DMS79 (cell line): ENCODE measurements at places on chromosomes 13 and 19.
A peak's percentile ranks its signal among the peaks of the same experiment; 100 is the strongest.

GRCh38 chr13:97030705-97031452 is 36.6 kb upstream of the OXGR1 start:
- no peak for DNase-seq

- DNase-seq = no peak
Observed at GRCh38 chr19:13260883-13261653, 110.9 kb downstream of the IER2 start.

DNA sequence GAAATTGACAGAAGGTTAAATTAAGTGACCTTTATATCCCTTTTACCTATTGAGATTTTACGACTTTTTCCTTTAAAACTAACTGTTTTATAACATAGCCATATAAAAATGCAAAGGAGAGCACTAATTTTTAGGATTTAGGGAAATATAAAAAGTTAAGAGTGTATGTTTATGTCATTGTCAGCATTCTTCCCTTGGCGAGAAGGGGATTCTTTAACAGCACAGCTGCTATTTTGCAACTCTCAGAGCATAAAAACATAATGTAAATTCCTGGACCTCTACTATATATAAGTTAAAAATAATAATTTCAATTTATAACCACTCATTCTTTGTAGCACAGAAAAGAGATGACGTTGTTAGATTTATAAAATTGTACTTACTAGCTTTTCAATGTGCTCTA is 363.2 kb downstream of the DACH1 start:
- no peak for DNase-seq

GRCh38 chr13:81381560-81381959 is 1040.6 kb upstream of the SPRY2 start:
- no peak for DNase-seq

DNA sequence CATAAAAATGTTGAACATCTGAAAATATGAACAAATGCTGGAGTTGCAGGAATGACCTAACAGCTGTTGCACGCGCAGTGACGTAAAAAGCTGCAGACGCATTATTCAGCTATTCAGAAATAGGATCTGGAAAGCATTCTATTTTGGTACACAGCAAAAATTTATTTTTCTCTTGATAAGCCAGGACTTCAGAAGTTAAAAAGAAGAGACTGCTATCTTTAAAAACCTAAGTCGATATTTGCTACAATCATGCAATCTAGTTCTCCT is 36.9 kb upstream of the STARD13 start:
- no peak for DNase-seq

DNA sequence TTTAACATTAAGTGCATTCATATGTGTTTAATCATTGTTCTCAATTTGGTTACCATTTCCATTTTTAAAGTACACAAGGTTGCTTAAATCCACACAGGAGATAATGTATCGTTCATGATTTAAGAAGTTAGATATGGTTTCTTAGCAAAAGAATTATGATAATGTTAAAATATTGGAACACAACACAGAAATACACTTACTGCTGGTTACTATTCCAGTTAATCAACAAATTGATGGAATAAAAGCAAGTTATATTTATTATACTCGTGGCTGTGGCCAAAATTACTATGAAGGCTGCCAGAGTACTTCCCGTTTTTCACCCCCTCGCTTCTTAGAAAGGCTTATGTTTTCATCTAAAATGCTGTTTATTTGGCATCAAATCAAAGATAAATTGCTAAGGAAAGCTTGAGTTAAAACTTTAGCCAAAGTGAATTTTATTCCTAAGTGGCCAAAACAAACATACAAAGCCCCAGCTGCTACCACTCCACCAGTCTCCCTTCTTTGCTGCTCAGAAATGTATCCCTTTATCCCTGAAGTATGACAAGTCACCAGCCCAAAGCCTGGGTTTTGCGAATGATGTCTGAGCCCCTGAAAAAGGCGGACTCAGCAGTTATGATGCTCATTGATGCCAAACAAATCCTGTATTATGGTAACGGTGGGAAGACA is 27.7 kb downstream of the LCP1 start:
- peak; percentile 72 for DNase-seq

DNA sequence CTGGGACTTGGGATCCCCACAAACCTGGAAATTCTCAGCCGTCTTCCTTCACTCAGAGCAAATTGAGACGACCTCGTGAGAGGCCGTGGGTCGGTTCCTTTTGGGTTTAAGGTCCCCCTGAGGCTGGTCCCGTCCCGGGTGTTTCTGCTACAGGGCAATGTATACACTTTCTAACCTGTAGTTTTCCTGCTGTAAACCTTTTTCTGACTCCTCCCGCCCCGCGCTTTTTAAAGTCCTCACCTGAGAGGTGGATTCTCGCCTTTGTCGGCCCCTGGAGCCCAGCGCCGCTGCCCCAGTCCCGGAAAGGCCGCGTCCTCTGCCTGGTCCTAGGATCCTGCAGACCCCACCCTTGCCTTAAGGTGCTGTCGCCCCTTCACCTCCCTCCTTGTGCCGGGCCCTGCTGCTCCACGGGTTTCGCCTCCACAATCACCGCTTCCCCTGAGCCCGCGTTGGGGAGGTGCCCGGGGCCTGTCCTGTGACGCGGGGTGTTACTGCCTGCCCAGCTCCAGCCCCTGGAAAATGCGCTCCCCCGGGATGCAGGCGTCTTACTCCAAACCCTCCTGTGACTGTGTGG is 391 bp downstream of the ZNF761 start:
- peak; percentile 1 for DNase-seq

- no peak for DNase-seq
Observed at GRCh38 chr19:33819506-33819879, 22.8 kb downstream of the KCTD15 start.

- no peak for DNase-seq
Observed at GRCh38 chr19:28874742-28875141, 338.2 kb downstream of the UQCRFS1 start.

DNA sequence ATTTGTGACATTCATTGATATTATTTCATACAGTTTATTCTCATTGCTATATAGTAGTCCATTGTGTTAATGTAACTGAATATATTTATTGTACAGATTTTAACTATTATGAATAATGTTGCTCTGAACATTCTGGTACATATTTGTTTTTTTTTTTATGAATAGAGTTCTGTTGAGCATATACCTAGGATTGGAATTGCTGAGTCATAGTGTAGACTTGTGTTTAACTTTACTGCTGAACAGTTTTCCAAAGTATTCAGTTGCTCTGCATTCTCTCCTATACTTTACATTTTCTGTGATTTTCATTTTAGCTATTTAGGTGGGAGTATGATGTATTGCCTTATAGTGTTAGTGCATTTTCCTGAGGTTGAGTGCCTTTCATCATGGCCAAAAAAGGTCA is 97.5 kb downstream of the MAB21L1 start:
- no peak for DNase-seq

- peak; percentile 89 for DNase-seq
Observed at GRCh38 chr19:58182989-58183816, at the start of gene ZNF274. Gene ZNF274 (plus strand): TSS chr19:58183061. CDS start chr19:58183966, 905 bp downstream.

DNA sequence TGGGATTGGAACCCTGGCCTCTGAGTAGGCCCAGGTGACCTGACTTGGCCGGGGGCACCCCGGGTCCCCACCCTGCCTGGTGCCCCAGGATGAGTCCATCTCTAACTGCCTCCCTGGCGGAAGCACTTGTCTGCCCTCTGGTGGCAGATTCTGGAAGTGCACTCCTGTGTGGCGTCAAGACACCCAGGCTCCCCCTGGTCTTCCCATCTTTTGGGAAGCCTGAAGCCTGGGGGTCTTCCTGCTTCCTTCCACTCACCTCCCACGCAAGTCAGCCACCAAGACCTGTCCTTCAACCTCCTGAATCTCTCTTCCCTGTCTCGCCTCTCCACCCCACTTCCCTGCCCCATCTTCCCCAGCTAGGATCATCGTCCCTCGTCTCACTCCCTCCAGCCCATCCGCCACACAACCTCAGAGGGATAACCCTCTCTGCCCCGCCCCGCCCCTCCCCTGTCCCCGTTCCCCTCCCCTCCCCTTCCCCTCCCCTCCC is 7.4 kb downstream of the RABAC1 start:
- peak; percentile 24 for DNase-seq

GRCh38 chr19:46721269-46722003 is 4.5 kb upstream of the PRKD2 start:
- no peak for DNase-seq

- DNase-seq = no peak
Observed at GRCh38 chr13:108093616-108094015, 121.7 kb downstream of the LIG4 start.

DNA sequence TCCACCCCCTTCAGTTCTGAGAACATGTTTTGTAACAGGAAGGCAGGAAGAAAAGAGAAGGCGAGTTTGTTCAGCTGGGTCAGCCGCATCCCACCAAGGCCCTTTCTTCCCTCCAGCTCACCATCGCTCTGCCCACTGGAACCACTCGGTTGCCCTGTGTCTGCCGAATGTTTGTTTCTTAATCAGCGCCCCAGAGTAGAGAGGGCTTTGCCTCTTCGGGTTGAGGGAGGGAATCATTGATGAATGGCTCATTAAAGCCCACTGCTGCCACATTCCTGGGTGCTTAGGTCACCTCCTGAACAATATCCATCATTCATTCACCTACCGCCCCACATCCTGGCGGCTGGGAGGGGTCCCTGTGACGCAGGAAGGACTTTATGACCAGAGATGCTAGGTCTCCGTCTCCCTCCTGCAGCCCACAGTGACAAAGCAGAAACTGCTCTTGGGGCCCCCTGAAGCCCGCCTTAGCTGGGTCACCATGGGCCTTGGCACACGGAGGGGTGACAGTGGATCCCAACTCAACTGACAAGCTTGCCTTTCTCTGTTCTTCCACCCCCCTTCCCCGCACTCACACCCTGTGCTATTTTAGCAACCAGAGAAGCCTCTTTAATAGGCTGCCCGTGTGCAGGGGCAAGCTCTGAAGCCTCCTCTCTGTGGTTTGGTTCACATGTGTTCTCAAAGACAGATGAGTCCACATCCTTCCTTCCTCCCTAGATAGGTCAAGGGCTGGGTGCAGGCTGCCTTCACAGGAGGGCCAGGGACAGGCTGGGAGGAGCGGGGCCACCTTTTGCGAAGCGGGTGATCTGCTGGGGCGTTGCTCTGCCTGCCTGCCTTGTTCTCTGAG is 46.2 kb downstream of the ACTN4 start:
- DNase-seq = no peak

GRCh38 chr13:78650717-78651083 is 8.3 kb downstream of the OBI1 start:
- no peak for DNase-seq

- DNase-seq = no peak
Observed at GRCh38 chr13:35514801-35515502, 38.5 kb upstream of the MAB21L1 start.

DNA sequence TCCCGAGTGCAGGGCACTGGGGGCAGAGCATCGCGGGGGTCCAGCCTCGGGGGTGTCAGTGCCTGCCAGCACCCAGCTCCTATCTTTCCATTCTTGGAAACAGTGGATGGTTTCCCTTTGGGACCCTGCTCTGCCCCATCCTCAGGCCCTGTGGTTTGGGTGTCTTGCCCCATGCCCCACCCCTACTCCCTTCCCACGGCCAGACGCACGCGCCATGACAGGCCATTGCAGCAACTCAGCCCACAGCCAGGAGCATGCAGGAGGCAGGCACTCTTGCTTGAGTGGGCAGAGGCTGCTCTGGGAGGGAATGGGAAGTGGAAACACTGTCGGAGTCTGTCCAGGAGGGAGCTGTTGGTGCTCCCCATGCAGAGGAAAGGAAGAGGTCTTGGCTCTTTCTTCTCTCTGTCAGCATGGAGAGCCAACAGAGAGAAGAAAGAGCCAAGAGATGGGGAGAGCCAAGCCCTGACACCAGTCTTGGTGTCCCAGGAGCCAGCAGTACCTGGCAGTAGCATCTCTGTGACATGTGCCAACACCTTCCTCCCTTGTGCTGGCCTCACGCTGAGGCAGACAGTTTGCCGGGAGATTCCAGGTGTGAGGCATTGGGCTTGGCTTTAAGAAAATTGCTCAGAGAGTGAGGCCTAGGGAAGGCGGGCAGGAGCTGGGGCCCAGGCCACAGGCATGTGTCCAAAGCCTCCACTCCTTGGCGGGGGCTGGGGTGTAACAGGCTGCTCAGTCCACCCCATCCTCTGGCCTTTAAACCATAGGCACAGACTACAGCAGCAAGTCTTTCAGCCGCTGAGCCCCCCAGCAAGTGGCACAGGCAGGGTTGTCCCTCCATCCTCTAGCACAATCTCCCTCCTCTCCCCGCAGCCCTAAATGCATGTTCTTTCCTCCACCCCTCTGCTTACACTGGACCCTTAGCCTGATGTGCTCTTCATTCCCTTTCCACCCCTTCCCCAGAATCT is 86.7 kb upstream of the UQCRFS1 start:
- no peak for DNase-seq

DNA sequence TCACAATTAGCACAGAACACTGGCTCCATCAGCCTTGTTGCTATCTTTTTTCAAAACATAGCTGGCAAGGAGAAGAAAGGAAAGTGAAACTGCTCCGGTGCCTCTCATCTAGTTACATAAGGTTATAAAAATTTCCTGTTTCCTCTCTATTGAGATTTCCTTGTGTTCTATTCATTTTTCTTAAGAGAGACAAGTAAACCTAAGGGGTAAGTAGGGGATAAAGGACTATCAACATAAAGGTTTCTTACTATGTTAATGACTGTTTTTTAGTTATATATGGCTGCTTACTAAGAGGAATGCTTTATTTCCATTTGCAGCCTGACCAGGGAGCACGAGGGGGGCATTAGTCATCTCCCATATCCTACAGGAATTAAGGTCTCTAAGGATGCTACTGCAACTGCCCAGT is 73.2 kb upstream of the MLNR start:
- no peak for DNase-seq

DNA sequence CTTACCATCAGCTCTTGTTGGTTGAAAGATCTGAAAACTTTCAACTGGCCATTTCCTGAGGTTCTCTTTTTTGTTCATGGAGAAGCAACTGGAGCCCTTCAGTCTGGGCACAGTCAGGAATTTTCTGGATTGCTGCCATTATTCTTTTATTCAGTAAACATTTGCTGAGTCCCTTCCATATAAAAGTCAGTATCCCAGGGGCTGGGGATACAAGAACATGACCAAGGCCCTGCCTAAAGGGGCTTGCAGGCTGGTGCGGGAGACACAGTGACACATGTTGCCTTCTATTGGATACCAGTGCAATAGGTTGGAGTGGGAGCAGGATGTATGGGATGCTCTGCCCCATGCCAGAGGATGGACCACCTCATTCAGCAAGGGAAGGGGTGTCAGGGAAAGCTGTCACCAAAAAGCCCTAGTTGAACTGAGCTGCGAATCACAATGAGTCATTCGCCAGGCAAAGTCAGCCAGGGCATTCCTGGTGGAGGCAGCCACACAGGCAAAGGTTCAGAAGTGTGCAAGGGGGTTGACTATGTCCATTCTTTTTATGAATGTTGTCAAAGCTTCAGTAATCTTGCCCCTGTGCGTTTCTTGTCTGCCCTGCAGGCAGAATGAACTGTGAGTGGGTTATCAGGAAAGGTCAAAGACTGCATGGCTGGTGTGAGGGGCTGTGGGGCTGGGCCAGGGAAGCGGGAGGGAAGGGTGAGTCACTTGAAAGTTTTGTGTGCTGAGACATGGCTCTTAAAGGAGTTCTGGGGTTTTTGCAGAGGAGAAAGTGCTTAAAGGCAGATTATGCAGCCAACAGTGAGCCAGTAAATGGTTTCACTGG is 395.9 kb downstream of the KCNRG start:
- DNase-seq = no peak

DNA sequence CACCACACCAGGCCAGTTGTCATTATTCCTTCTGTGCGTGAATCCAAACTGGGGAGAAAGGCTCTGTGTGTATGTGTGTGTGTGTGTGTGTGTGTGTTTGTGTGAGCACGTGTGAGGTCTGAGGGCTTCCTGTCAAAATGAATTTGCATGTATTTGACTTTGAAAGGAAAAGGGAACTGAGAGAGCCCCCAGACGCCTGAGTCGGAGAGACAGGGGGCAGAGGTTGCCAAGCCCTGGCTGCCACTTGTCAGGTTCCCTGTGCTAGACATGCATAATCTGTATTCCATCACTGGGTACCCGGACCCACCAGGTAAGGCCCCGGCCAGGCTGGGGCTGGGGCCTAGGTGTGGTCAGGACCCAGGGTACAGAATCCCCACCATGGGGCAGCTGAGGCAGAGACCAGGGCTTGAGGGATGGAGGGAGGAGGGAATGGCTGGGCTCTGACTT is at the start of gene CLEC17A:
Gene CLEC17A, plus strand, starts transcription at position 191 of the 447 bp plus-strand sequence. Its CDS starts 77 bp downstream, at position 268.
- DNase-seq = no peak
